Activated CD4-positive, alpha-beta memory T cell treated with anti-CD3 and anti-CD28 coated beads for 36 hours (primary cell): ENCODE measurements at places on chromosomes 13 and 19.
A peak's percentile ranks its signal among the peaks of the same experiment; 100 is the strongest.

DNA sequence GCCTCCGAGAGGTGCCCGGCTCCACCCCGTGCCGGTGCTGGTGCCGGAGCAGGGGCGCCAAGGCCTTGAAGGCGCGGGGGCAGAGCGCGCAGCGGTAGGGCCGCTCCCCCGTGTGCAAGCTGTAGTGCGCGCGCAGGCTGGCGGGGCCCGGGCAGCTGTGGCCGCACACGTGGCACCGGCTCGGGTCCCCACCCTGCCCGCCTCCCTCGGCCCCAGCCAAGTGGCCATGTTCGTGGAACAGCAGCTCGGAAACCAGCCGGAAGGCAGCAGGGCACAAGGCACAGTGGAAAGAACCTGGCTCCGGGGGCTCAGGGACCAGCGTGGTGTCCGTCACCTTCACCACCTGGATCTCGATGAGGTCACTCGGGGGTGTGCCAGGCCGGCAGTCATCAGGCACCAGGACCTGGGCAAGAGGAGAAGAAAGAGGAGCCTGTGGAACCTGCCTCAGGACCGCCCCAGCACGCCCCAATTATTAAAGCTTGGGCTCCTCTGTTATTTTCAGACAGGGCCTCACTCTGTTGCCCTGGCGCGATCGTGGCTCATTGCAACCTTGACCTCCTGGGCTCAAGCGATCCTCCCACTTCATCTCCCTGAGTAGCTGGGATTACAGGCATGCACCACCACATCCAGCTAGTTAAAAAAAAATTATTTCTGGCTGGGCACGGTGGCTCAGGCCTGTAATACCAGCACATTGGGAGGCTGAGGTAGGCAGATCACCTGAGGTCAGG lies 2.0 kb downstream of the ZNF784 start:
- no peak for DNase-seq

DNA sequence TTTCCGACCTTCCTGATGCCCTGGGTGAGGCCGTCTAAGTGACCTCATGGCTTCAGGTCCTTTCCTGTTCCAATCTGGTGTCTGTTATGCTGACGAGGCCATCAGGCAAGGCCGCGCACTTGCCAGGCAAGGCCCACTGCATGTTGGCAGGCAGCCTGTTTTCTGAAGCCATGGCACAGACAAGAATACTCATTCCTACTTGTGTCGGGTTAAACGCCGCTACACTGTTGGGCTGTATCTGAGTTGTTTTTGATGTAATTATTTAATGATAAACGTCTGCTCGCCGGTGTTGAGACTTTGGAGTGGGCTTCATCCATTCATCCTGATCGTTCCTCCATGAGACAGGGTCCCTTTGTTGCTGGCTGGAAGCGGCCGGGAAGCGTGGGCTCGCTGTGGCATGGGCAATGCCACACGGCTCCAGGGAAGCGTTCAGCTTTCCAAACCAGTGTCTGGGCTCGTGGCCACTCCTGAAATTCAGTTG lies 92.1 kb downstream of the ATP11A start:
- no peak for DNase-seq

- peak; percentile 15 for DNase-seq
These were observed 512 bp downstream of the MED4 start for GRCh38 chr13:48094404-48094780.

DNA sequence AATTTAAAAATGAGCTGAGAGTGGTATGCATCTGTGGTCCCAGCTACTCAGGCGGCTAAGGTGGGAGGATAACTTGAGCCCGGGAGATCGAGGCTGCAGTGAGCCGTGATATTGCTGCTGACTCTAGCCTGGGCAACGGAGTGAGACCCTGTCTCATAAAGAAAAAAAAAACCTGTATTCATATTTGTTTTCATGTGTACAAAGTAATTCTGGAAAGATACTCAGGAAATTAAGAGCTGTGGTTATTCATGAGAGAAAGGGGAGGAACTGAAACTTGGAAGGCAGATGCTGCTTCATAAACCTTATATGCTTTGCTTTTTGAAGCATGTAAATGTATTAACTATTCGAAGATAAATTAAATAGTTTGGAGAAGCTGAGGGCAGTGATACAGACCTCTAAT lies 8.8 kb upstream of the RLN3 start:
- no peak for DNase-seq

- DNase-seq: no peak
These were observed 231.2 kb downstream of the NHLRC3 start for GRCh38 chr13:39269411-39269810.

DNA sequence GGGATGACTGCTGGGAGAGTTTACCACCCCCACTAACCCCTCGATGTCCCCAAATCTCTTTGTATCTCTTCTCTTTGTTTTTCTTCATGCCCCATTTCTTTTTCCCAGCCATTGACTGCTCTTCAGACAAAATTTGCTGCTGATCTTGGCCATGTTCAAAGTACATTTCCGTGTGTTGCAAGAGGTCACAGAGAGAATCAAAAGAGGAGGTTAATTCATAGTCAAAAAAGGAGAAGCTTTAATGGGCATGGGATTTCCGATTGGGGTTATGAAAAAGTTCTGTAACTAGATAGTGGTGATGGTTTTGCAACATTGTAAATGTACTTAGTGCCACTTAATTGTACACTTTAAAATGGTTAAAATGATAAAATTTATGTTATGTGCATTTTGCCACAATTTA lies 121.1 kb downstream of the FLT1 start:
- no peak for DNase-seq

- DNase-seq: no peak
These were observed 1.0 kb downstream of the KLF1 start for GRCh38 chr19:12885749-12886650.

GRCh38 chr13:98279473-98280175 lies 102.6 kb upstream of the RNF113B start:
- DNase-seq: peak; percentile 11

DNA sequence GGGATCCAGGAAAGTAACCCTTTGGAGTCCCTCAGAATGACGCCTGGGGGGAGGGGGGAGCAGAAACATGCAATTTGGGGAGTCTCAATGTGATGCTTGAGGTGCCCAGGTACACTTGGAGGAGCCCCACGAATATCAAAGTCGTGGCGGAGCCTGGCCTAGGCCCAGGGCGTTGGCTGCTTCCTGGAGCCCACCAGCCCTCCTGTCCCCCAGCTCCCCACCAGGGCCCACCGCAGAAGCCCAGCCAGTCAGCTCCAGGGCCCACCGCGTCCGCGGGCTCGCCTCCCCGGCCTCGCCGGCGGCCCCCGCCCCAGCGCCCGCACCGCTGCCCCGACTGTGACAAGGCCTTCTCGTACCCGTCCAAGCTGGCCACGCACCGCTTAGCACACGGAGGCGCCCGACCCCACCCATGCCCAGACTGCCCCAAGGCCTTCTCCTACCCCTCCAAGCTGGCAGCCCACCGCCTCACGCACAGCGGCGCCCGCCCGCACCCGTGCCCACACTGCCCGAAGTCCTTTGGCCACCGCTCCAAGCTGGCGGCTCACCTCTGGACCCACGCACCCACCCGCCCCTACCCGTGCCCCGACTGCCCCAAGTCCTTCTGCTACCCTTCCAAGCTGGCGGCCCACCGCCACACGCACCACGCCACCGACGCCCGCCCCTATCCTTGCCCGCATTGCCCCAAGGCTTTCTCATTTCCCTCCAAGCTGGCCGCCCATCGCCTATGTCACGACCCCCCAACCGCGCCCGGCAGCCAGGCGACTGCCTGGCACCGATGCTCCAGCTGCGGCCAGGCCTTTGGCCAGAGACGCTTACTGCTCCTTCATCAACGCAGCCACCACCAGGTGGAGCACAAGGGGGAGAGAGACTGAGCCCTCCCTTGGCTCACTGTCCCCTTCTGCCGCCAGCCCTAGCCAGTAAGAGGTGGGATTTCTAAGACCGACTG lies 2.1 kb downstream of the ZNF575 start:
- DNase-seq: peak; percentile 38

DNA sequence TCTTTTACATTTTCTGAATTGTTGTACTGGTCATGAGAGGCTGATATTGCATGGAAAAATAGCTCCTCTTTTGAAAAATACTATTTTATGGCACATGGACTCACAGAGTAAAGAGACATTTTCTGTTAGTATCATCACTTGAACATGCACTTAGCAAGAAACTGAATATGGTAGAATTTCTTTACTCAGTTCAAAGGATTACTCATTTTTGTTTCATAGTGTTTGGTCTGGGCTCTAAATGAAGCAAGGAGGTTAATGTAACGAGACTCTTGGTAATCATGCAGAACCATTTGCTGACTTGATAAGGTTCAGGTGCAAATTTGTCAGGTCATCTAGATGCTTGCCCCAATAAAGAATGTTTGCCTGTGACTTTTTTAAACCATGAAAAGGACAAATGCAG lies 63.2 kb downstream of the GPC6 start:
- DNase-seq: no peak

- DNase-seq: no peak
These were observed 9.6 kb upstream of the GPR183 start for GRCh38 chr13:99316657-99317256.
